CD4-positive, alpha-beta T cell treated with Interferon alpha-2 for 1 hour (primary cell): ENCODE measurements at places on chromosomes 5 and 9.

DNA sequence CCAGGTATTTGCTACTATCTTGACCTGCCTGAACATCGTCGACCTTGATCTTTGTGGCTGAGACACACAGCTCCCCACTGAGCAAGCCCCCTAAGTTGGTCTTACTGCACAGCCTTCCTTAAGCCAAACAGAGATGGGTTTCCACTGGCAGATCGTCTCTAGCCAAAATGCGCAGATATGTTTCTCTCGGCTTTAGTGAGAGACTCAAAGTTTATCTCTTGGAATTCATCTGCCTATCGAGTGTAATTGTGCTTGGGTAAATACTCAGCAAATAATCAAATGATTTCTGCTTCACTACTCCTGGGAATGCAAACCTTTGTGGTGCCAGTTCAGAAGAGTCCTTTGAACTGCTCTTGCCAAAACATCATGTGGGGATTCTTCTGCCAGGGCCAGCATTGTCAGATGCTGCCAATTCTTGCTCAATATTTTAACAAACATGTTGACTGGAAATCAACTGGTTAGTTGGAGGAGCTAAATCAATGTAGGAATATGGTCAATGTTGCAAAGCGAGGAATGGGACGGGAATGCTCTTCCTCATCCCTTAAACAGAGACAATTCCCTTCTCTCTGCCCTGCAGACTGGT, 141.2 kb upstream of the SLC28A3 start:
- DNase-seq, result no peak

DNA sequence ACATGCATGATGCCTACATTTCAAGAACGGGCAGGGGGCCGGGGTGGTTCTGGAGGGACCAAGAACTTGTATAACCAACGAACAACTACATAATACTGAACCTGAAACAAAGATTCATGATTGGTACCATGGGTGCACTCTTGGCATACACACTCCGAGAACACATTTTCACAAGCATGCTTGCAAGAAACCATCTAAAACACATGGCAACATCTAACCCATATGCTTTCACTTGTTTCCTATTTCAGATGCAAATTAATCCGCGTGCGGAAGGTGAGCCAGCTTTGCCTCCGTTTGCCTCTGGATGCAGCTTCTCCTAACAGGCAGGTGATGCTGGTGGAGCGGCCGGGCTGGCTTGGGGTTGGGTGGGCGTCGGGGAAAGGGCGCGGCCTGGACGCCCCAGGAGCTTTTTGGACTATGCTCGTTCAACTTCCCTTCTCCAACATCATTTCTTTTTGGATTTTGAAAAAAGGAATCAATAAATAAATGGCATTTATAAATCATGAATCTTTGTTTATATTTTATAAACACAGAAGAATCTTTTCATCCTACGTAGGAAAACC, 12.5 kb upstream of the SEC16A start:
- no peak for DNase-seq

GRCh38 chr5:158049459-158049858, 190.5 kb upstream of the CLINT1 start:
- no peak for DNase-seq

GRCh38 chr5:126888175-126888574, 111.2 kb downstream of the LMNB1 start:
- no peak for DNase-seq

- no peak for DNase-seq
These were observed 6.2 kb downstream of the SLC45A2 start for GRCh38 chr5:33978306-33978705.

GRCh38 chr5:169917500-169917899, 62.8 kb downstream of the INSYN2B start:
- no peak for DNase-seq

DNA sequence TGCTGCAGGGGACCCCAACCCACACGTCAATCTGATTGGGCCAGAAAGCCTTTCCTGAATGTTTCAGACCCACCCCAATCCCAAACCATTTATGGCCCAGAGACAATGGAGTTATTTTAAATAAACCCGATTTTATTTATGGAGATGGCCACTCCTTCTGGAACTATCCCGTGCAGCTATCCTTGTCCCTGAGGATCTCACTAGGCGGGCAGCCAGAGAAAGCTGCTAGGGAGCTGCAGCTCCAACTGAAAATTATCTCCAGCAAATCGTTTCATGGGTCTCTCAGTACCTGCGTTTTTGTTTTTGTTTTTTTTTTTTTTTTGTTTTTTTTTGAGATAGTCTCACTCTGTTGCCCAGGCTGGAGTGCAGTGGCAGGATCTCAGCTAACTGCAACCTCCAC, 23.0 kb downstream of the C1QTNF2 start:
- DNase-seq, result no peak

DNA sequence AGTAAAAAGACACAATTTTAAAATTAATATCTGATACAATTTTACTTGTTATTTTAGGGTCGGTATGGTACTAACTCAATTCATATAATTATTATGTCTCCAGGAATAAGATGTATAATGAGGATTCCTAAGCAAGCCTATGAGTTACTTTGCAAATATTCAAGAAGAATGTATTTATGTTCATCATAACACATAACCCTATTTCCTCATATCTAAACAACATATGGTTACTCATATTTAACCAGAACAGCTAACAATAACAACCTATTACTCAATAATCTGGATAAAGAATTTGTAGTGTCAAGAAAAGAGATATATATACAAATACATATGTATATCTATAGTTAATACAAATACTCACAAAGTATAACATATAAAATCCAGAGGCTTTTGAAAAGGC, 285.9 kb downstream of the ARL15 start:
- no peak for DNase-seq

DNA sequence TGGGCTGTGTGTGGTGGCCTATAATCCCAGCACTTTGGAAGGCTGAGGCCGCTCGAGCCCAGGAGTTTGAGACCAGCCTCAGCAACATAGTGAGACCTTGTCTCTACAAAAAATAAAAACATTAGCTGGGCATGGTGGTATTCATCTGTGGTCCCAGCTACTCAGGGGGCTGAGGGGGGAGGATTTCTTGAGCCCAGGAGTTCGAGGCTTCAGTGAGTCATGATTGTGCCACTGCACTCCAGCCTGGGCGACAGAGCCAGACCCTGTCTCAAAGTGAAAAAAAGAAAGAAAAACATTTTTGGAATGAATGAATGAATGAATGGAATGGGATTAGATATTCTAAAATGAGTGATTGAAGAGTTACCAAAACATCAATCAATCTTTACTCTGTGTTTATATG, 85.8 kb downstream of the FGF1 start:
- no peak for DNase-seq

DNA sequence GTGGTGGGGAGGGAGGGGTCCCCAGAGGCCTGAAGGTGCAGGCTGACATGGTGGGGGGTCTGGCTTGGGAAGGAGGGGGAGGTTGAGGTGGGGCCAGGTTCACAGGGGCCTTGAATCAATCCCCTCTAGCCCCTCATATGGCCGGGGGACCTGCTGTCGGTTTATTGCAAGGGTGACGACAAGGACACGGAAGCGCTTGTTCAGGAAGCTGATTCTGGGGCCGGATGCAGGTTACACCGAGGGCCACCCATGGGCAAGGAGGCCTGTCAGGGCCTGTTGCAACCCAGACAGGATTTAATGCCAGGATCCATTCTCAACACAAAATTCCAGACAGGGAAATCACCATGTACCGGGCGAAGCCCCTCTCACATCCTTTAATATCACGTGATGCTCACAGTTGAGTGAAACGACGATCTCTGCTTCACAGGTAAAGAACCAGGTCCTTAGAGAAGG, 41.6 kb upstream of the SYNPO start:
- DNase-seq, result no peak

- no peak for DNase-seq
These were observed 3.3 kb downstream of the MEF2C start for GRCh38 chr5:88879724-88880123.

DNA sequence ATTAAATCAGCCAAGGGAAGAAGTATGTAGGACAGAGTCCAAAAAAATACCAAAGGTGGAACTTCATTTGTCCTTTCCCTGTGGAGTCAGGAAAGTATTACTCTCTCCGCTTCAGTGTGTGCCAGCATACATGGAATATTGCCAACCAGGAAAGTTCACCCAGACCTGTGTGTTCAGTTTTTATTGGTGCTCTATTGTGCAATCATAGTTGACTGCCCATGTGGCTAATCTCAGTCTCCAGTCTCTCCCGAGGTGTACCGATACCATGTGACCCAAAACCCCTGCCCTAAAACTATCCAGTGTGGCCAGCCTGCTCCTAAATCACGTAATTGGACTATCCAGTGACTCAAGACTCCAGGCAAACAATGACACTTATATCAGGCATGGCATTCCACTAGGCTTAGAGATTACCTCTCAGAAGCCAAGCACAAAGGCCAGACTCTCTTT, 38.8 kb downstream of the NFX1 start:
- no peak for DNase-seq
